Activated naive CD8-positive, alpha-beta T cell treated with anti-CD3 and anti-CD28 coated beads for 36 hours (primary cell): ENCODE measurements at places on chromosomes 5 and 9. TPM values are rescaled to one million over a fixed set of nuclear protein-coding genes. Genes with fewer than 3 reads are reported as not detected.

DNA sequence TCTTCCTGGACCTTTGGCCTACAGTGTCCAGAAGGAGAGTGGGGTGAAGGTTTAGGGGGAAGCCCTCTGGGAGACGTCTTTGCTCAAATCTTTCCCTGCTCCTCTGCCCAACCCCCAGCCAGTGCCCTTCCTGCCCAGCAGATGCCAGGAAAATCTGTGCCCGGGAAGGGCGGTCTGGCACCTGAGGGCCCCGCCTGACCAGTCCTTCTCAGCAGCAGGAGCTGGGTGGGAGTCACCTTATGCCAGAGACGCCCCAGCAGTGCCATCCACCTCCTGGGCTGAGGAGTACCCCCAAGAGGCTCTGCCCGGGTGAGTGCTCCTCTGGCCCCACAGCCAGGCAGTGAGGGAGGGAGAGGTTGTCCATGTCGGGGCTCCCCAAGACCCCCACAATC, 14.9 kb upstream of the CERCAM start:
- peaks cover 40% of the 10 kb centered on the region for H3K27me3 ChIP-seq
- no peaks in the 10 kb centered on the region for H3K4me1 ChIP-seq
- no peak overlapping the region for H3K27ac ChIP-seq
- H3K4me3 ChIP-seq = no peak overlapping the region
- no peaks in the 10 kb centered on the region for H3K36me3 ChIP-seq

- H3K27me3 ChIP-seq = no peaks in the 10 kb centered on the region
- H3K36me3 ChIP-seq = peaks cover 21% of the 10 kb centered on the region
- H3K27ac ChIP-seq = no peak overlapping the region
- H3K4me3 ChIP-seq = no peak overlapping the region
- DNase-seq = no peak
- peaks cover 27% of the 10 kb centered on the region for H3K4me1 ChIP-seq
Observed at GRCh38 chr9:27566118-27566517, 7.2 kb downstream of the C9orf72 start.

DNA sequence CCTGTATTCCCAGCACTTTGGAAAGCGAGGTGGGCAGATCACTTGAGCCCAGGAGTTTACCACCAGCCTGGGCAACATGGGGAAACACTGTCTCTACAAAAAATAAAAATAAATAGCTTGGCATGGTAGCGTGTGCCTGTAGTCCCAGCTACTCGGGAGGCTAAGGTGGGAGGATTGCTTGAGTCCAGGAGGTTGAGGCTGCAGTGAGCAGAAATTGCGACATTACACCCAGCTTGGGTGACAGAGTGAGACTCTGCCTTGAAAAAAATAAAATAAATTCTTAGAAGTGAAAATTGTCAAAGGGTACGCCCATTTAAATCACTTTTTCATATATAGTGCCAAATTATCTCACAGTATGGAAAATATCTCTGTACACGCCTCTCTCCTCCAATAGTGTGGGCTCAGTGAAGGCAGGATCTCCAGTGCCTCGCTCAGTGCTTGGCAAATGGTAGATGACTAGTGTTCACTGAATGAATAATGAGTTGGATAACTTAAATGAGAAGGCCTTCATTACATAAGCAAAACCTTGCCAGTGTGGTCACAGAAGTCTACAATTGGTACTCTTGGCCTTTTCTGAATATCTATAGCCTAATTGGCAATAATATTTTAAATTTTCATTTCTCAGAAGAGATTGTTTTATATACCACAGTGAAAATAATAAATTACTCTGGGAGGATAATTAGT, 9.4 kb upstream of the CCL28 start:
- DNase-seq = no peak
- H3K27me3 ChIP-seq = no peaks in the 10 kb centered on the region
- no peaks in the 10 kb centered on the region for H3K4me1 ChIP-seq
- no peak overlapping the region for H3K4me3 ChIP-seq
- H3K36me3 ChIP-seq = no peaks in the 10 kb centered on the region

DNA sequence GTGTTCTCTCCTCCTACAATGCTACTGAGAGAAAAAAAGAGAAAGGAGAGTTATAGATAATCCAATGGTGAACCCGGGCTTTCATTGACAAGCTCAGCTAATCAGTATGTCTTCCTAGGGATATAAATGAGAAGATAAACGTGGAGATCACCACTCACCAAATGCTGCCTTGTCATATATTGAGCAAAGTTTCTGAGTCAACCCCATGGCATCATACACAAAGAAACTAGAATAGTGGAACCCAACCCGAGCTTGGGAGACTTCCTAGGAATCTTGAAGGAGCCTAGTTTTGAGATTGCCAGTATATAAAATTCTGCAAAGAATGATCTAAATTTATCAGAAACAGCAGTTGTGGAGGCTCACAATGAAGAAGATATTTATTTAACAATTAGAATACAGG, 47.8 kb downstream of the PTPN3 start:
- no peak for DNase-seq
- H3K27ac ChIP-seq = no peak overlapping the region
- H3K4me3 ChIP-seq = no peak overlapping the region
- no peaks in the 10 kb centered on the region for H3K36me3 ChIP-seq

GRCh38 chr5:167071981-167072610, 1219.3 kb upstream of the WWC1 start:
- H3K27me3 ChIP-seq = no peaks in the 10 kb centered on the region
- H3K4me3 ChIP-seq = no peak overlapping the region
- no peaks in the 10 kb centered on the region for H3K4me1 ChIP-seq

DNA sequence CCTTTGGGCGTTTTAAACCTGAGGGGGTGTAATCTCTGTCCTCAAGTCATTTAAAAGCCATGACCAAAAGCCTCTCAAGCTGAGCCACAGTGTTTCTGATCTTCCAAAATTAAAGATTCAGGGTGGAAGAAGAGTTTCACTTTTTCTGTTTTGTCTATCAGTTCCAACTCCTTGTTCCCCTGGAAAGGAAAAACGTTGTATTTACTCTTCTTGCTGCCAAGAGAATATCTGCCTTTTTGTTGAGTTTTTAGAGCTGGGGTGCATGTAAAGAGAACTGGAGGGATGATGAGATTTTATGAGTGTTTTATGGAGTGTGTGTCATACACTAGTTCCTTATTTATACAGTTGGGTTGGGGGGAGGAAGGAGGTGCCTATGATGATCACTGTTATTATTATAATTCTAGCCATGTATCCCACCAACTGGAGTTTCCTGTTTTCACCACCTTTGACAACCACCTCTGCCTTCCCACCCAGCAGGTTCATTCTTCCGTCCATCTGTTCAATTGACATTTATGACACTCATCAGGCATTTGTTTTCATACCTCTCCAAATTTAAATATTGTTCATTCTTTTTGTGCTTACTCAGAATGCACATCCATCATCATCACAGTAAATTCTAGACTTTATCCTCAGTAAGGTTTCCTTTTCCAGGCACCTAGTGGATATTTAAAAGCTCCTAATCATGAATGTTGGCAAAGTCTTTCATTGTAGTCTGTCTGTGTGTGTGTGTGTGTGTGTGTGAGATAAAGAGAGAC, 97.9 kb upstream of the MPDZ start:
- H3K27me3 ChIP-seq = no peaks in the 10 kb centered on the region
- no peaks in the 10 kb centered on the region for H3K36me3 ChIP-seq
- H3K27ac ChIP-seq = no peak overlapping the region
- H3K4me3 ChIP-seq = no peak overlapping the region
- no peaks in the 10 kb centered on the region for H3K4me1 ChIP-seq
- no peak for DNase-seq

- no peak overlapping the region for H3K27ac ChIP-seq
- H3K36me3 ChIP-seq = no peaks in the 10 kb centered on the region
- no peak overlapping the region for H3K4me3 ChIP-seq
- H3K4me1 ChIP-seq = no peaks in the 10 kb centered on the region
- DNase-seq = no peak
Observed at GRCh38 chr5:141713616-141714309, 31.7 kb upstream of the ARAP3 start.

DNA sequence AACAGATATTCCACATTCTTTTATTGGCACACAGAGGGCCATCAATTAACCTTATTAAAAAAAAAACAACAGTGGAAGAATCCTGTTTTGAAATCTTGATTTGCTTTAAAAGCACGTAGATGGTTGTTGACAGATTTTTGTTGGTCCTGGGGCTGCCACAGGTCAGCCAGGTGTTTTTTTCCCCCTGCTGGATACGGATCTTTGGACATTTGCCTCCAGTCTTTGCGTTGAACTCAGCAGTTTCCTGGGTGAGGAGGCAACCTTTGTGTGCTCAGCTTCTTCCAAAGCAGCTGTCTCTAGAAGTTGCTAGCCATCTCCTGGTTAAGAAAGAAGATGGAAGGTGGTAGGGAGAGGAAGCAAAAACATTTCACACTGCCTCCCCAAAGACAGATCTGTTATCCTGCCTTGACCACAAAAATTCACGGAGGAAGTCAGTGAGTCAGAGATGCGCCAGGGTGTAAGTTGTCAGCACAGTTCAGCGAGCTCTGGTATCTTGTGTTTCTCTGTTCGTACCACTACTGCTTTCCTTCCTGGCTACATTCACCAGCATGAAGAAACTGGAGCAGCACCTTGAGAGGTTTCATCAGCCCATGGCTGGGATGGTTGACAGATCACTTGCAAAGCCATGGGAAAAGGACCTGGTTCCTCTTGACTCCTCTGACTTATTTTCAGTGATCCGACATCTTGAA, 207.3 kb downstream of the ARHGAP26 start:
- H3K27me3 ChIP-seq = no peaks in the 10 kb centered on the region
- peak overlapping the region; percentile 82 for H3K27ac ChIP-seq
- H3K4me1 ChIP-seq = peaks cover 64% of the 10 kb centered on the region
- peak; percentile 43 for DNase-seq
- H3K36me3 ChIP-seq = peaks cover 28% of the 10 kb centered on the region

DNA sequence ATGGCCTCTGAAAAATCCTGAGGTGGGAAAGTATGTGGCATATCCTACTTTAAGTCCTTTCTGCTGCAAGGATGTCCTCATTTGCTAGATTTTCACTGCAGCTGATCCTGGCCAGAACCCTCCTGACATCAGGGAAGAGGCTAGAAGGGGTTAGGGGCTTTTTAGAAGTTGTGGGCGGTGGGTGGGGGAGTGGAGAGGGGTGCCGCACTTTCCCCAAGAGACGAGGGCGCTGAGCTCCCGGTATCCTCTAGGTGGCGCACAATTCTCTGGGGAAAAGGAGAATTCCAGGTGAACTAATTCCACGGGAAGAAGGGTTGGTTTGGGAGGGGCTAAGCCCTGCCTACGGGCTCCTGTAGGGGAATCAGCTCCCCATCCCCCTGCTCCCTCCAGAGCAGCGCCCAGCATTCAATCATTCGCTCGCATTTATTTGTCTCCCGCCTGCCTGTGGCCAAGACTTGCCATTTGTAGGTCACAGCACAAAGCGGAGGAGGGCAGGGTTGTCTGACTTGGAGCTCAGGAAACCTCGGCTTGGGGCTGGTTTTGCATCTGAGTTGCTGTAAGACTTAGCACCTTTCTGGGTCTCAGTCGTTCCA, 42.9 kb upstream of the HAND1 start:
- no peak for DNase-seq
- H3K27ac ChIP-seq = no peak overlapping the region
- H3K27me3 ChIP-seq = peaks cover 70% of the 10 kb centered on the region
- no peak overlapping the region for H3K4me3 ChIP-seq
- peaks cover 2% of the 10 kb centered on the region for H3K4me1 ChIP-seq

- DNase-seq = no peak
- peaks cover 1% of the 10 kb centered on the region for H3K4me1 ChIP-seq
Observed at GRCh38 chr9:4182831-4183230, 117.0 kb downstream of the GLIS3 start.

DNA sequence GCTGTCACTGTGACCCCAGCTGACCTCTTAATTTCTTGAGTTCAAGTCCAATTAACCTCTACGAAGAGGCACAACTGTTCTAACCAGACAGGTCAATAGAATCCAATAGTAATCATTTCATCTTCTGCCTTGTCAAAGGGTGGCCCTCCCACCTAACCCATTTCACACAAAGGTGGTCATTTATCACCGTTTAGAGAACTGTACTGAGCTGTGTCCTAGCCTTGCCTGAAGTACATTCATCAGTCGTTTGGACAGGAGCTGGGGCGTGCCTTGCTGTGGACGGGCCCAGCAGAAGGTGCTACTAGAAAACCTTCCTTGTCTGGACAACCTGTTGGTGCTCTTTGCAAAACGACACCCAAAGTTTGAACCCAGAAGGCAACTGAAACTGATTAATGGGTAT, 605.4 kb downstream of the ISL1 start:
- H3K27me3 ChIP-seq = no peaks in the 10 kb centered on the region
- H3K4me3 ChIP-seq = no peak overlapping the region
- no peaks in the 10 kb centered on the region for H3K36me3 ChIP-seq
- no peaks in the 10 kb centered on the region for H3K4me1 ChIP-seq
- no peak overlapping the region for H3K27ac ChIP-seq

GRCh38 chr5:142080248-142080647, 28.3 kb upstream of the NDFIP1 start:
- DNase-seq = no peak
- no peak overlapping the region for H3K4me3 ChIP-seq
- peaks cover 27% of the 10 kb centered on the region for H3K4me1 ChIP-seq
- H3K36me3 ChIP-seq = no peaks in the 10 kb centered on the region

- peaks cover 59% of the 10 kb centered on the region for H3K4me1 ChIP-seq
- H3K4me3 ChIP-seq = no peak overlapping the region
- DNase-seq = peak; percentile 35
- H3K36me3 ChIP-seq = peaks cover 6% of the 10 kb centered on the region
- H3K27ac ChIP-seq = peak overlapping the region; percentile 51
Observed at GRCh38 chr5:55027595-55027994, 3.5 kb downstream of the GZMK start.

- no peak overlapping the region for H3K27ac ChIP-seq
- no peaks in the 10 kb centered on the region for H3K36me3 ChIP-seq
- peaks cover 7% of the 10 kb centered on the region for H3K4me1 ChIP-seq
- no peak for DNase-seq
Observed at GRCh38 chr5:16992006-16992405, 55.9 kb upstream of the MYO10 start.

PLAC8L1 gene
- total RNA-seq = 0.36 TPM

LCP2 gene
- 192 TPM for total RNA-seq

SET gene
- 971 TPM for total RNA-seq

ECM2 gene
- not detected for total RNA-seq

EFCAB9 gene
- total RNA-seq = not detected

KCNN2 gene
- not detected for total RNA-seq

WNT8A gene
- not detected for total RNA-seq

QSOX2 gene
- 18.3 TPM for total RNA-seq

INSL6 gene
- not detected for total RNA-seq

ACOT12 gene
- not detected for total RNA-seq

AGTPBP1 gene
- 35.6 TPM for total RNA-seq

NR2F1 gene
- total RNA-seq = not detected

KIF12 gene
- not detected for total RNA-seq
